NCI-H1417 treated with DMSO at 0.1 percent for 48 hours (cell line): ENCODE measurements at places on chromosomes 12 and 14.

DNA sequence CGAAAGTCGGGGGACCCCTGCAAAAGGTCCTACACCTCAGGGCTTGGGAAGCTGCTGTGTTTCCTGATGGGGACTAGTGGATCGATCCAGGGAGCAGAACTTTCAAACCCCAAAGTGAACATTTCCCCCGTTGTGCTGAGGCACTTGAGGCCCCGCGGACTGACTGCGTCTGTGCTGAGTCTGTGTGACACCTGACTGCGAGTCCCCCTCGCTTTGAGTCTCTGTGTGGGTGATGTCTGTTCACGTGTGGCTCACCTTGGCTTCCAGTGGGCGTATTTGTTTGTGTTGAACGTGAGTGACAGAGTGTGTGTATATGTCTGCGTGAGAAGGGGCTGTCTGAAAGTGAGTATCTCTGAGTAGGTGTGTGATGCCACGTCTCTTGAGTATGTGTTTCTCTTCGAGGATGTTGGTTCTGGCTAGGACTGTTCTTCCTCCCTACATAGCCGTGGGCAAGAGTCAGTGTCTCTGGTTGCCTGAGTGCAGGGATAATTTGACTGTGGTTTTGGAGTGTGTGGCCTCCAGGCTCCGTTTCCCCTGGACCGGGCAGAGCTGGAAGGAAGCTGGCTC, 1.3 kb downstream of the TEAD4 start:
- DNase-seq = no peak

DNA sequence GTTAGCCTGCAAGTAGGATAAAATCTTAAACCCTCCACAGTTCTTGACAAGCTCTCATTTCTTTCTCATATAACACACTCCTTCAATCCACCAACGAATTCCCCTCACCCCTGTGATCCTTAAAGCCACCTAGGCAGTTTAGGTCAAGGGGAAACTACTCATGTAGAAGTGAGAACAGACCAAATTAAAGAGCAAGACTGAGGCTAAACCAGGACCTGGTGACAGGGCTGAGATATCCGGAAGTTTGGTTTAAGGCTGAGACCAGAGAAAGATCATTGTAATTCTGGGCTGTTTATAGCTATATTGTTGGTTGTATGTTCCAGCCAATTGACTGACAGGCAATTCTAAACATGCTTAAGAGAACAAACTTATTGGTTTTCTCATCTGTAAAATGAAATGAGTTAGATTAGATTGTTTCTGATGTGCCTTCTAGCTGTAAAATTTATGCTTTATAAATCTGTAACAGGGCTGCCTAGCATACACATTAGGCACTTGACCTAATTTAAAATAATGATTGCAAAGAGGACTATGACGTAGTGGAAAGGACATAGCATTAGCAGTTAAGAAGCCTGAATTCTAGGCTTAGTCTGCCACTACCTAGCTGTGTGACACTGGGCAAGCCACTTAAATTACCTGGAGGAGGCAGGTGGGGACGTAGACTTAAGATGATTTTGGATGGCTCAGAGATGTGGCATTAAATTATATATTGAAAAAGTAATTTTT, 53.9 kb upstream of the PTGR2 start:
- DNase-seq = no peak

GRCh38 chr12:42237853-42238239, 202 bp downstream of the YAF2 start:
- DNase-seq = no peak

- DNase-seq = no peak
Measured at GRCh38 chr14:99853206-99853605, 60.0 kb downstream of the EML1 start.

DNA sequence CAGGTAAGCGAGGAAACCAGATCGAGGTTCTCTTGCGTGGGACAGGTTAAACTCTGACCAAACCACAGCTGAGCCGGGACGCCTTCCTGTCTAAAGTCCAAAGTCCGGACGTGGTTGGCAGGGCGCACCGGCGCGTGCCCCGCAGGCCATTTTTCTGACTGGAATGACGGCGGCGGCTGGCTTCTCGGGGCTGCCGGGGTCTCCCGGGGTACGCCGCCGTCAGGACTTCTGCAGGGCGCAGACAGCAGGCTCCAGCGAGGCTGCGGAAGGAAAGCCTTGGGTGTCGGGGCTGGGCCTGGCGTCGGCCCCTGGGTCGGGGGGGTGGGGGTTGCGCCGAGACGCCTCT, 32.8 kb downstream of the MIA2 start:
- no peak for DNase-seq

- DNase-seq = no peak
Measured at GRCh38 chr14:90511795-90512328, 115.0 kb downstream of the CALM1 start.

GRCh38 chr12:94092516-94093241, 55.7 kb upstream of the PLXNC1 start:
- no peak for DNase-seq

- no peak for DNase-seq
Measured at GRCh38 chr12:12901158-12901791, 9.9 kb downstream of the GPRC5A start.

- no peak for DNase-seq
Measured at GRCh38 chr12:103114296-103115055, 157.0 kb downstream of the ASCL1 start.

DNA sequence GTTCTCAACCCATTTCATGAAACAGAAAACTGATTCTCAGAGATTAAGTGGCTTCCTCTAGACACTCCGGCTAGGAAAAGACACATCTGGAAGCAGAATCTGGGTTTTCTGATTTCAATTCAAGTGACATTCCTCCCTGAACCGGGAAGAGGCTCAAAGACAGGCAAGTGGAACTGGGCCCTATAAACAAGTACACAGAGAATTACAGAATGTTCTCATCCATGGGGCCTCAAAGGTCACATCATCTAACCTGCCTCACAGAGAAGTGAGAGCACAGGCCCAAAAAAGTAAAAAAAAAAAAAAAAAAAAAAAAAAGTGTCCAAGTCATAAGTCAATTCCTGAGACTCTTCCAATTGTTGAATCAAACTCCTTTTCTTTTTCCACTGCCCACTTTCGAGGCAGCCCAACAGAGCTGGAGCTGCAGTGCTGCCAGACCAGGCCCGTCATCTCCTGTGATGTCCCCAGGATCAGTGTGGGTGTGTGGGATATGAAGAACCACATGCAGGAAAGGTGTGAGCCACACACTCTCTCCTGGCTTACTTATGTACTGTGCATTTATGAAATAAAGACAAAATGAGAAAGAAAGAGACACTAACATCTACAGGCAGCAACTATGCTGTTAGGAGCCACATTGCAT, 2.8 kb upstream of the KRT1 start:
- no peak for DNase-seq

DNA sequence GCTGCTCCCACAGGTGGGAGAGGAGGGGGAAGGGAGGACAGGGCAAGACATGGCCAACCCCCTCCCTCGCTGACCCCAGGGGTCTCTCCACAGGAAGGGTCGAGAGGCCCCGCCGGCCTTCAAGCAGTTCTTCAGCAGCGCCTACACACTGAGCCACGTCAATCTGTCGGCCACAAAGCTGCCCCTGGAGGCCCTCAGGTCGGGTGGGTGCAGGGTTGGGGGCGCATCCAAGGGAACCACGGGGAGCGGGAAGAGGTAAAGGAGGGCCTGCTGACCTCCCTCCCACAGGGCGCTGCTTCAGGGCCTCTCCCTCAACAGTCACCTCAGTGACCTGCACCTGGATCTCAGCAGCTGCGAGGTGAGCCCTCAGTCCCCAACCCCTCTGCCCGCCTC, 6.1 kb downstream of the CARMIL3 start:
- no peak for DNase-seq

DNA sequence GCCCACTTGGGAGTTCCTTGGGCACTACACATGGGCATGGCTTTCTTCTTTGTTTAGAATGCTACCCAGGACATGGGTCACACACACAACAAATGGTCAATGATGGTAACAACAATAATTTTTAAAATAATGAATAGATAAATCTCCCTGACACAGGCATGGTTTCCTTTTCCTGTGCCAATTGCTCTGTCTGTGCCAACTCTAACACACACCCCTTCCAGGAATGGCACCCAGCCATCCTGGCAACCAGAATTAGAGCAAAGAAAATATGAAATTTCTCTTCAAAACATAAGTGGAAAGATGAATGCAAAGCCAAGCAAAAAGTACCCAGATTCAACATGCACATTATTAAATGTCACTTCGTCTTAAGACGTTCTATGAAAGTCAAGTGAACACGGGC, 104.9 kb upstream of the SOX5 start:
- DNase-seq = no peak

DNA sequence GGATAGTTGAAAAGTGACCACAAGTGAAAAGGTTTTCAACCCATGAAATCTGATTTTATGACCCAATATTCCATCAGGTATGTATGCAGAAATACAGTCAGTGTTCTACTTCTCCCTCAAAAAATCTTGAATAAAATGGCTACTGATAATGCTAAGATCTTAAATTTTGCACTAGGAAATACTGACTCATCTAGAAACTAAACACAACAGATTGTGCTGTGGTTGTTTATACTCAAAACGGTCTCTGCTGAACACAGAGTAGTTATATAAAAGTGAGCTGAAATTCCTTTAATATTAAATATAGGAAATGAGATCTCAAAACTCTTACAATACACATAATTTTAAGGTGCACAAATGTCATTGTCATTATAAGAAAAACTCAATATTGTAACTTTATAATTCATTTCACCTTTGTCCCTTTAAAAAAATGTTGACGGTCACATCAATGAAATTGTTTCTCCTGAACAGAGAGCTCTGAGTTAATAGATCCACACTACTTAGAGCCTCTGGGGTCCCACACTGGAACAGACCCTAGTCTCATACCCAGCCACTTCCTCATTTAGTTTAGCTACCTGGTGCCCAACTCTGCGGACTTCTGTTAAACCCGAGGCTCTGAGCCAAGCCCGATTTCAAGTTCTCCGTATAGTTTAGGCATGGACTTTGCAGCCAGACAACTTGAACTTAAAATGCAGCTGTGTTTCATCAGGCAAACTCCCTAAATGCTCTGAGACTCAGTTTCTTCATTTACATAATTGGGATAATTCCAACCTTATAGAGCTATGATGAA, 9.3 kb downstream of the COCH start:
- DNase-seq = no peak

DNA sequence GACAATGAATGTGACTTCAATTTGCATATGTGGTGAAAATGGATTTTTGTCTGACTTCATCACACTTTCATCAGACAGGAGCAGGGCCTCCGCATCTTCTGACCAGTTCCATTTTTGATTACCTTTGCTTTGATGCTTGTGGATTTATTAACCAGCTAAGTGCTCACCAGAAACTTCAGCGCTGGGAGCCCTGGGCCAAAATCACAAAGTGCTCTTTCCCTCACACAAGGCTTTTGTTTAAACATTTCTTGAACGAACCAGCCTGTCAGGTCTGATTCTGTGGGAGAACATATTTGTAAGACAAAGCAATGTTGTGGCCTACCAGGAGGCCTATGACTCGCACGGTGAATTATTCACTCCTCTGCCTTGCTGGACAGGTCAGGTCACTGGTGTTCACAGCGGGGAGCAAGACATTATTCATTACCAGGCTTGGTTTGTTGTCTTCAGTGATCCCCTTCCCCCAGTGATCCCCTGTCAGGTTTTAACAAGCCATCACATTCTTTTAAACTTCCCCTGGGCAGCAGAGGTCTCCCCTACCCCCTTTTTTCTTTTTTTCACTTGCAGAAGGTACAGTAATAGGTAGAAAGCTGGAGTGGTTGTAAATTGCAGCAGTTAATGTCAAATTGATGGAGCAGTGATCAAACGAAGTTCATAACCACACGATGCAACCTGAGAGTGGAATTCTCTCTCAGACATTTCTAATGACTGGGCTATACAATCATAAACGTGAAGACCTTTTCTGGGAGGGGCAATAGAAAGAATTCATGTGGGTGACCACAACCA, 167.5 kb upstream of the PRICKLE1 start:
- no peak for DNase-seq
